Smooth muscle cell of the coronary artery (primary cell): ENCODE measurements at places on chromosomes 7 and 10. TPM values are rescaled to one million over a fixed set of nuclear protein-coding genes. Genes with fewer than 3 reads are reported as not detected.

Gene SLC18A2
- under 0.01 TPM in 1 of 2 replicates, not detected in the other for total RNA-seq

Gene LDB3
- 0.08 TPM in 1 of 2 replicates, not detected in the other for total RNA-seq

Gene OR2A7
- 0.23 TPM in 1 of 2 replicates, not detected in the other for total RNA-seq

Gene SPDYE1
- total RNA-seq = not detected in 2 replicates

Gene VWDE
- total RNA-seq = 0.08 TPM in 1 of 2 replicates, not detected in the other
